ENCODE measurements at places on chromosomes 1 and 21.

GRCh38 chr21:44392185-44392584 lies 38.8 kb downstream of the TRPM2 start:
- no peak for DNase-seq

DNA sequence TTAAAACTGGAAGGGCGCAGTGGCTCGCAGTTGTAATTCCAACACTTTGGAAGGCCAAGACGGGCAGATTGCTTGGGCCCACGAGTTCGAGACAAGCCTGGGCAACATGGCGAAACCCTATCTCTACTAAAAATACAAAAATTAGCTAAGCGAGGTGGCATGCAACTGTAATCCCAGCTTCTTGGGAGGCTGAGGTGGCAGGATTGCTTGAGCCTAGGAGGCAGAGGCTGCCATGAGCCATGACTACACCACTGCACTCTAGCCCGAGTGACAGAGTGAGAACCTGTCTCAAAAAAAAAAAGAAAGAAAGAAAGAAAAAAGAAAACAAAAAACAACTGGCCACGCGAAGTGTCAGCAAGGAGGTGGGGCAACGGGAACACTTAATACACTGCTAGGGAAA lies 6.3 kb downstream of the UBE2G2 start:
- DNase-seq = no peak

DNA sequence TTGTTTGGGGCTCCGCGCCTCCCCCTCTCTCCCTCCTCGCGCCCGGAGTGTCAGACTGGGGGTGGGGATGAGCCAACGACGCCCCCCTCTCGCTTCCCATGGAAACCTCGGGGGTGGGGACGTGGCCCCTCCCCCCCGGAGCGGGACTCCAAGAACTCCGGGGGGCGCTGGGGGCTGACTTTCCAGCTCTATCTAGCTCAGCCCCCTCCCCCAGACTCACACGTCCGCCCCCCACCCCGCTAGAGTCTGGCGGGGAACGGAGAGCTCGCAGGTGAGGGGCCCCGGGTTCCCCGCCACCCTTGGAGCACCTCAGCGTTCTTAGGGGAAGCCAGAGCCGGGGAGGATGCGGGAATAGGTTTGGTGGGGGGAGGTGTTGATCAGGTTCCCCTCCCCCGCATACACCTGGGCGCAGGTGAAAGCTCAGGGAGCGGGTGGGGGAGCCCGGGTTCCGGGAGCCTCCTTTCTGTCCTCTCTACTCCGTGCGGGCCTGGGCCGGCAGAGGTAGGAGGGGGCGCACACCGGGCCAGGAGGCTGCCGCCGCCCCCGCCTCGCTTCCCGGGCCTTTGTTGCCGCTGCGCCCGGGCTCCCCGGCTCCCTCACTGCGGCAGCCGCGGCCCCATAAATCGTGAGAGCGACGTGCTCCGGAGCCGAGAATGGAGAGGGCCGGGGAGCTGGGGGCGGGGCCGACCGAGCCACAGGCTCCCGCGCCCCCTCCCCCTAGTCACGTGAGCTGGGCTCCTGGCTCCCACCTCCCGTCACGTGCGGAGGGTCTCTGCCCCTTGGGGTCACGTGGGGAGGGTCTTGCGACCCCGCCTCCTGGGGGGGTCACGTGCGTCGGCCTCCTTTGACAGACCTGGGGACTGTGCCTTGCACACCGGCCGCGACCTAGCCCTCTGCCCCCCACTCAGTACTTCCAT lies 1.9 kb downstream of the EFNA3 start:
- DNase-seq = no peak

DNA sequence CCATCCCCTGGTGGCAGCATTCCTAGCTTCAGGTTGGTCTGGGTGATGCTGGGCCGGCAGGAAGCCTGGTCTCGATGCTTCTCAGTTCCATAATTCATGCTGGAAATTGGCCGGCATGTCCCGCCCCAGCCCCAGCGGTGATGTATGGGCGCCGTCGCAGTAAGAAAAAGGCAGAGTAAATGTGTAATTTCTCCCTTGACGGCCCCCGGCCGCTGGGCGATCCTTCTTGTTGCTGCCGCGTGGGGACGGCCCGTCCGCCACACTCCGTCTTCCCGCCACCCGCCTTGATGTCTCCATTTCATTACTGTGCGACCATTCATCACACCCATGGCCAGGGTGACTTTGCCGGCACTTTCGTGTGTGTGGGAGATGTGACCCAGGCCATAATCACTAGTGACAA lies 8.5 kb downstream of the DMAP1 start:
- DNase-seq = no peak

DNA sequence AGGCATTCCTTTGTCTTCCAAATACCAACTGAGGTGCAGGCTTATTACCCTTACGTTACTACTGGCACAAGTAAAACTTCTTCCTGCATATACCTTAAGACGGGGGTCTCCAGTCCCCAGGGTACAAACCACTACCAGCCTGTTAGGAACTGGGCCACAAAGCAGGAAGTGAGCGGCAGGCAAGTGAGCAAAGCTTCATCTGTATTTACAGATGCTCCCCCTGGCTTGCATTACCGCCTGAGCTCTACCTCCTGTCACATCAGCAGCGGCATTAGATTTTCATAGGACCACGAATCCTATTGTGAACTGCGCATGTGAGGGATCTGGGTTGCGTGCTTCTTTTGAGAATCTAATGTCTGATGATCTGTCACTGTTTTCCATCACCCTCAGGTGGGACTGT lies 113.1 kb downstream of the SLC45A1 start:
- peak; percentile 29 for DNase-seq

DNA sequence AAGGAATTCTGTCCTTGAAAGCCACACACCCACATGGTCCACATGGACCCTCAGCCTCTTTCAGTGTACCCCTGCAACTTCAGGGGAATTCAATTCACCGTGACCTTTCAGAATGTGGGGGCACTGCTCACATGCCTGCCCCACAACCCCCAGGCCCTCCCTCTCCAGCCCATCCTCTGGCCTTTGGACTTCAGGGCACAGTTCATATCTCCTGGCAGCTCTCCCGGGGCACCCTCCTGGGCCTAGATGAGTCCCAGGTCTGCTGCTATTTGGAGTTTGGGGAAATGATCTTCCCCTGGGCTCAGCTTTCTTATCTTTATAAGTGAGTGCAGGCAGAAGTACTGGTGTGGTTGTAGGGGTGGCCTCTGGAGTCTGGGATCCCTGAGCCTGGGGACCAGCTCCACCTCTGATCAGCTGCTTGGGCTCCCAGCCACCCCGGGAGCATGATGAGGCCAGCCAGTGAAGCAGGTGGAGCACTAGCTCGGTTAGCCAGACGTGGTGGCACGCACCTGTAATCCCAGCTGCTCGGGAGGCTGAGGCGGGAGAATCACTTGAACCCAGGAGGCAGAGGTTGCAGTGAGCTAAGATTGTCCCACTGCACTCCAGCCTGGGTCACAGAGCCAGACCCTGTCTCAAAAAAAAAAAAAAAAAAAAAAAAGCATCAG lies 15.8 kb downstream of the C1orf167 start:
- DNase-seq = no peak

DNA sequence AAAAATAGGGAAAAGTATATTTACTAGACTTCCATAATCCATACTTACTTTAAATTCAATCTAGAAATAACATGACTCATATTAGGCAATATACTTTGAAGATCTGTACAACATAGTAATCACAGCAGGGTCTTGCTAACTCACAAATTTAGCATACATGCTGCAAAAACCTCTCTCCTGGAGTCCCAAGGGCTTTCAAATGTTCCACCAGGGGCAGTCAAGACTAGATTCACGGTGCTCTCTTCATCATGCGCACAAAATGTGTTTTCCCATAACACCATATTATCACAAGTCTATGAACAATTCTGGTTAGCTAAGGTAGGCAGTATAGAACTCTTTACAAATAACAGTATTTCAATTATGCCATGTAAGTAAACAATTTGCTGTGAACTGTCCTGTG lies 45.8 kb downstream of the SSX2IP start:
- no peak for DNase-seq

GRCh38 chr1:97209381-97209957 lies 487.9 kb downstream of the PTBP2 start:
- peak; percentile 17 for DNase-seq

DNA sequence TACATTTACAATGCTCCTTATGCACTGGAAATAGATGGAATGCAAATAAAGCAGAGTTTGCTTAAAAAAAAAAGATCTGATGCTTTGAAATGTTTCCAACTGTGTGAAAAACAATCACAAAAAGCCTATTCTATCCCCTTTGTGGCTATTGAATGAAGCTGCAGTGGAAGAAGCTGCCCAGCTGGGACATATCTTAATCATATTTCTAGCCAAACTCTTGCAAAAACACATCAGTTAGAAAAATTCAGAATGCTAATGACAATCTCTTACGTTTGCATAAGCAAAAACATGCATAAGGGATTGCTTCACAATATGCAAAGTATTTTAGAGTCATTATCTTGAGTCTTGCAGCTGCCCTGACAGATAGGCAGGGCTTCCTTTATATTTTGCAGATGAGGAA lies 526.4 kb upstream of the USP24 start:
- no peak for DNase-seq

- DNase-seq = no peak
Measured at GRCh38 chr1:60280819-60281218, 207.2 kb upstream of the C1orf87 start.

GRCh38 chr1:37915476-37916093 lies 31.3 kb downstream of the INPP5B start:
- DNase-seq = no peak

GRCh38 chr1:67393737-67394136 lies 36.5 kb downstream of the SERBP1 start:
- no peak for DNase-seq

DNA sequence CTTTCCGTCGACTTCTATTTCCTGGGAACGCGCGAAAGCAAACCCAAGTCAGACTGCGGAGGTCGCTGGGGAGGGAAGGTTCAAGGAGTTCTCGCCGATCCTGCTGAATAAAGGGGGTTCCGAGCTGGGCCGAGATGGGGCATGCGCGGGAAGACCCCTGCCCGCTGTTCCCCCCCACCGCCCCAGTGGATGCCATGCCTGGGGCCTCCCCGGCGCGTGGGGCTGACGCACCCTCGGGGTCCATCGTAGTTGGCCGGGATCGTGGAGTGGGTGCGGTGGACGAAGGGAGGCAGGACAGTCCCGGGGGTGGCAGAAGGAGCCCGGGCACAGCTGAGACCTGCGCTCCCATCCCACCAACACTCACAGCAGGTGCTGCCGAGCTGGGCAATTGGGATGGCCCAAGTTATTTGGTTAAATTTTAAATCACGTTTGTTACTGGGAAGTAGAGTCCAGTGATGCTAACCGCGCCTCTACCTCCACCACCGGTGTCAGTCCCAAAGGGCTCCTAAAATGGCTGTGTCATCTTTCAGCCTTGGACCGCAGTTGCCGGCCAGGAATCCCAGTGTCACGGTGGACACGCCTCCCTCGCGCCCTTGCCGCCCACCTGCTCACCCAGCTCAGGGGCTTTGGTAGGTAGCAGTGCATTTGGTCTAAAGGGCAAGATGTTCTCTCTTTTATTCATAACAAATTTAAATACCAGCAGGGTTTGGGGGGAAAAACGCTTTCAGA lies 801 bp downstream of the MX1 start:
- DNase-seq = peak; percentile 38

DNA sequence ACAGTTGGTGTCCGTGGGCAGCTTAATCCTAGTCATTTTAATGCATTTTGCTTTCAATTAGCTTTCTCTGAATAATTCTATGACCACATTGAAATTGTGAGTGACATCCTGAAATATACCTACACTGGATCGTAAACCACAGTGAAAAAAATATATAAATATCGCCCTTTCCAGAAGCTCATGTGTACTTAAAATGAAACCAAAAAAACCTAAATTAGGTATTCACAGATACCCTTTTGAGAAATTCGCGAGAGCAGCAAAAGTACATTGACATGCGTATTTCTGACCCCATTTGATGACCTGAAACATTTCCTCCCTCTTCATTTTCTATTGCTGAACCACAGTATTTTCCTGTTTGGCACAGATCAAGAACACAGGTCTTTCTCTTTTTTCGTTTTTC lies 253.8 kb downstream of the LTN1 start:
- DNase-seq = no peak

DNA sequence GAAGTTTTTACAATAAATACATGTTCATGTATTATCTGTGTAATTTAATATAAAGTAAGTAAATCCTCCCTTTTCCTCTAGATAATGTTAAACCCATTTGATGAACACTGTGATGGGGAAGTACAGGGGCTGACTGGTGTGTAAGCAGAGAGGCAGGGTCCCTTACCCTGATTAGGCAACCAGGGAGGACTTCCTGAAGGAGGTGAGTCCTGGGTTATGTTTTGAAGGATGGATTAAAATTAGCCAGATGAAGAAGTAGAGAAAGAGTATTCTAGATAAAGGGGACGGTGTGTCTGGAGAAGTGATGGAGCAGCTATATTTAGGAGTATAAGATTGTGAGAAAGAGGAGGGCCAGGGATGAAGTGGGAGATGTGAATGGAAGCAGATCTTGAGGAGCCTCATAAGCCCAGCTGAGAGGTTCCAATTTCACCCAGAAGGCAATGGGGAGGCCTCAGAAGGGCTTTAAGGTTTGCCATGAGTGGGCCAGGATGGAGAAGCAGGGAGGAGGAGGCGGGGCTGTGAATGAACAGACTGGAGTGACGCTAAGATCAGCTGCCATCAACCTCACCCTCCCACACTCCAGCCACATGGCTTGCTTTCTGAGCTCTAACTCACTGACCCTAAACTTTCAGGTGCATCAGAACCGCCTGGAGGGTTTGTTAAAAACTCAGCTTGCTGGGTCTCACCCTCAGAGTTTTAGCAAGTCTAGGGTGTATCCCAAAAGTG lies 30.9 kb upstream of the ID3 start:
- DNase-seq = peak; percentile 73

DNA sequence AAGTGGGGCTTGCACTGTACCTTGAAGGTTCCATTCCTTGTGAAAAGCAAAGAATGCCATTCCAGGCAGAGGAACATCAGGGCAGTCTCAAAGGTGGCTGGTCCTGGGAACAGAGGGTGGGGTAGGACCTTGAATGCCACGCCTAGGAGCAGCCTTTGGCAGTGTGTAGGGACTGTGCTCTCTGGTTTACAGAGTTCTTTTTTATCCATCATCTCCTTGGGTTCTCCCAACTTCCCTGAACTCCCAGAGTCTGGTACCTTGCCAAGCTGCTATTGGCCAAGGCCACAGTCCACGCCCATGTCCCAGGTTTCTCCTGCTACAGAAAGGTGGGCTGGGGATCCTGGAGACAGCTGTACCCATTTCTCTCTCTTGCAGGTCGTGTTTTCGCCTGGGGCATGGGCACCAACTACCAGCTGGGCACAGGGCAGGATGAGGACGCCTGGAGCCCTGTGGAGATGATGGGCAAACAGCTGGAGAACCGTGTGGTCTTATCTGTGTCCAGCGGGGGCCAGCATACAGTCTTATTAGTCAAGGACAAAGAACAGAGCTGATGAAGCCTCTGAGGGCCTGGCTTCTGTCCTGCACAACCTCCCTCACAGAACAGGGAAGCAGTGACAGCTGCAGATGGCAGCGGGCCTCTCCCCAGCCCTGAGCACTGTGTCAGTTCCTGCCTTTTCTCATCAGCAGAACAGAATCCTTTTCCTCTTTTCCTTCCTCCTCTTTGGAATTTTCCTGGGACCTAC lies 15.3 kb upstream of the TRNAU1AP start:
- DNase-seq = no peak

- DNase-seq = no peak
Measured at GRCh38 chr1:109249654-109250401, 489 bp downstream of the CELSR2 start.

- no peak for DNase-seq
Measured at GRCh38 chr21:45522986-45523385, 19.3 kb downstream of the SLC19A1 start.

Measured in inflammatory macrophage treated with lipopolysaccharide for 4 hours (primary cell).